ENCODE measurements at places on chromosomes 5 and 9.

DNA sequence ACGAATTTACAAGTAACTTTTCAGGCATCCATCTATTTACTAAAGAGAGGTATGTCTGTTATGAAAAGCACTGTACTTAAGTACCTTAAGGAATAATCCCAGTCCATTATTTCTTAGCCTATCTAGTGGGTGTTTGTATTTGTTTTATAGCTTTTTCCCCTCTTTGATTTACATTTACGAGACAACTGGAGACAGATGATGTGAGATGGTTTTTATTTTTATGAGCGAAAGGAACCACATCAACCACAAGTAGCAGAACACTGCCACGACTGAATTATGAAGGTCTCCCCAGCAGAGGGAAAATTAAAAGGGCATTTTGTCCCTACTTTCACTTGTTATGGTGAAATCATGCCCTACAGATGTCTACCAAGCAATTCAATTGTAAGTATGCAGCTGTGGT, 357.8 kb downstream of the NFIB start:
- peak; percentile 83 for DNase-seq

DNA sequence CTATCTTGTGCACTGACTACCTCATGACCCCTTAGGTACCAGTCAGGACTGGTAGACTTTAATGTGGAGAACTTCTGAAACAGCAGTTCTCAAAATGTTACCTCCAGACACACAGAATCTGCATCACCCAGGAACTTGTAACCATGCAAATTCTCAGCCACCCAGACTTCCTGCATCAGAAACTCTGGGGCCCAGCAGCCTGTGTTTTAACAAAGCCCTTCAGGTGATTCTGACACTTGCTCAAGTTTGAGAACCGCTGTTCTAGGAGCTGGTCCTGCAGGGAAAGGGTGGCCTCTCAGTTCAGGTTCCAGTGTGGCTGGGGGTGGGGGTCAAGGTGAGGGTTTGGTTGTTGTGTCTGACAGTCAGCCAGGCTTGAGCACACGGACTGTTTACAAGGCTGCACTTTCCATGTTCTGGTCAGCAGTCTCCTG, 28.4 kb downstream of the ZFP62 start:
- DNase-seq: no peak

DNA sequence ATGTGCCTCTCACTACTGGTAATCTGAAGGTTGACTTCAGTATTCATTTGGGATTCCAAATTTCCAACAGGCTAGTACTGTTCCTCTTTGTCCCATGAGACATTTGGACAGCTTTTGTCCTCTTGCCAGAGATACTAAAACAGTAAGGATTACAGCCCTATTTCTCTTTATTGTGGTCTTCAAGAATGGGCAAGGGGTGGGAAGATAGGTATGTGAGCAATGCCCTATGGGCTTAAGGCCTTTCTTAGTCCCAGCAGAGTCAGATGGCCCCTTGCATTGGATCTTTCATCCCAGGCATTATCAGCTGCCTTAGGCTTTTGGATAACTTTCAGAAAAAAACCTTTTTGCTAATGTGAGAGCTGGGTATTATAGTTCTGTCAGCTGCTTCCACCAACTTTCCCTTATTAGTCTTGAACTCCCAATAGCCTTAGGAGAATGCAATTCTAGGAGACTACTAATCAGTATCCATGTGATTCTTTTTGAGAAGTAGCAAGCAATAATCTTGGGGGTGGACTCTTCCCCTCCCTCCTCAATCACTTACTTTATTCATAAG, 361.1 kb upstream of the NUDT12 start:
- no peak for DNase-seq

- no peak for DNase-seq
These were observed 2.6 kb downstream of the VLDLR start for GRCh38 chr9:2624051-2624682.

GRCh38 chr9:124121725-124122124, 110.2 kb downstream of the LHX2 start:
- DNase-seq: no peak

DNA sequence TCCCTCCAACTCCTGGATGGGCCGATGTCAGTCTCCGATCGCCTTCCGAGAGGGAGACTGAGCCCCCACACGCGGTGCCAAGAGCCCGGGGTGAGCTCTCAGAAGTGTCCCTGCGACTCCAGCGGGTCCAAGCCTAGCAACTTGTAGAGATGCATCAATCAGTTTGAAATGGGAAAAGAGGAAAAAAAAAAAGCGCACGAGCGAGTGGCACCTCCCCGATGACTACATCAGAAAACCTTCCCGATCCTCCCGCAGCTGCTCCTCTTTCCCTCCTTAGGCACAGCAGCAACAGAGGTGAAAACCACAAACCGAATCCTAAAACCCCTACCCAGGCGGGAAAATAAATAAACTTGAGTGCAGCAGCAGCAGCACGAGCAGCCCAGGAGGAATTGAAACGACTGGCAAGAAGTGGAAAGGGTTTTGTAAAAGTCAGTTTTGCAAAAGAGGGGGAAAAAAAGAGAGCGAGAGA, 1.0 kb upstream of the EFNA5 start:
- DNase-seq: peak; percentile 43

DNA sequence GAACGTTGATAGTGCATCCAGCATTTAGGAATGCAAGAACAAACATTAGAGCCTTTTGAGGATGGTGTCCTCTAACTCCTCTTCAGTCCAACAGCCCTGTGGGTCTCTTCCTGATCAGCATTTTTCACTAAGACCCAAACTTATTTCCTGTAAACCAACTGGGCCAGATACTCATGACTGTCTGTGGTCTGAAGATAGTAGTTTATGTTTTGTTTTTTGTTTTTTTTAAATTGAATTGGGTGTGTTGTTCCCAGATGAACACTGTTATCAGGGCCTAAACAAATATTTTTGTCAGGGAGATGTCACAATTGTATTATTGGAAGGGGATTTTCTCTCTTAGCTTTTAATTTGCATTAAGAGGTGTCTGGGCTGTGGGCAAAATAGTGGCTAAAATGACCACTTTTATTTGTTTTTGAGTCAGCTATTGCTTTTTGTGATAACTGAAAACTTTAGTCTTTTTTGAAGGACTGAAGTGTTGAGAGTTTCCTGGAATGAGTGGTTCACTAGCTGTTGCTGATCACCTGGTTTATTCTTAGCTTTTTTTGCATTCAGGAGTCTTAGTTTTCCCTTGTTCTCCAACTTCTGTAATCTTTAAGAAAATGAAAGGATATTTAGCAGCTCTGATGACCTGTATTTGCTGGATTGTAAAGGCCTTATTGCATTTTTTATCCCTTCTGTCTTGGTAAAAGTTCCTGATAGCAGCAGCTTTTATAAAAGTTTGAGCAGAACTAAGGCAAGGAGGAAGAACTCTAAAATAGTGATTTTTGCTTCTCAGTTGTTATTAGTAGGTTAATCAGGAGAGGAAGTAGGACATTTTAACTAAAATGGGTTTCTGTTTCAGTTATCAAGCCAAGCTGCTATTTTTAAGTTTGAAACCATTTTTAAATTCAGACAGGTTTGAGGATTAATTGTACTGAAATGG, 5.5 kb downstream of the MAN2A1 start:
- DNase-seq: peak; percentile 29

DNA sequence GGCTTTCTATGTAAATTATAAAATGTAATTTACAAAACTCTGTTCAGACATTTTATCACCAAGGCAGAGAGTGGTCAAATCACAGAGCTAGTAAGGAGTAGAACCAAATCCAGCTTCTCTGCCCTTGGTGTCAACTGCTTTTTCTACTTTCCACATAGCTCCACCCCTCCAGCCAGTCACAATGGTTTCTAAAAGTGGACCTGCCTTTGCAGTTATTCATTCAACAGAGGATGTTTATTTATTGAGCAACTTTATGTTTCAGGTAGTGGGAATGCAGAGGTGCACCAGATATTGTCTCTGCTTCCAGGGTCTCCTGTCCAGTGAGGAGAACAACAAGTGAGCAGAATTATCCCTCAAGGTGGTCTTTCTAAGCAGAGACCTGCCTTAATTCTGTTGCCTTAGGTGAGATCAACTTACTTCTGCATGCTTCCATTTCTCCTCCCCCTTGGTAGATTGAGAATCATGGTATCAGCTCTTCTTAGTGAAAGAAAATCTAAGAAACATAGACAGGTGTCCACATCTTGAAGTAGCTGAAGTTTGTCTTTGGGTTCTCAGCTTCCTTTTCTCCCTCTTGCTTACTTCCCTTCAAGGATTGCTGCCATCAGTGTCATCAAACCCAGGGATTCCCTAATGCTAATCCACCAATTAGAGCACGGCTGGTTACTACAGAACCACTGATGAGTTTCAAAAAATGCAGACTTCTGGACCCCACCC, 17.2 kb upstream of the PDCD1LG2 start:
- no peak for DNase-seq

DNA sequence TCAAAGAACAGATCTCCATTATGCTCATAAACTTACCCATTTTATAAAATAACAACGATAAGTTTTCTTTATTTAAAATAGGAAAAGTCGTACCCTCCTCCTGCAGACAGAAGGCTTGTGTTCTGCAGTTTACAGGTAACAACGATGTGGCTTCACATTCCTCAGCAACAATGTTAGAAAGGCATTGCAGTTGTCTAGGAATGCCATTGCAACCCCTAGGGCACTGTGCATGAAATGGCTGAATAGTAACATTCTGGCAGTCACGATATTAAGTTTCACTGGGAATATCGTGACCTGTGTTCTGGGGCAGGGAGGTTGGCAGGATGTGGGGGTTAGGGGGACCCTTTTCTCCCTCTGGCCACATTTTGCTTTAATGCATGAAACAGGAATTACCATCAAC, 331.9 kb downstream of the DEPDC1B start:
- DNase-seq: no peak

DNA sequence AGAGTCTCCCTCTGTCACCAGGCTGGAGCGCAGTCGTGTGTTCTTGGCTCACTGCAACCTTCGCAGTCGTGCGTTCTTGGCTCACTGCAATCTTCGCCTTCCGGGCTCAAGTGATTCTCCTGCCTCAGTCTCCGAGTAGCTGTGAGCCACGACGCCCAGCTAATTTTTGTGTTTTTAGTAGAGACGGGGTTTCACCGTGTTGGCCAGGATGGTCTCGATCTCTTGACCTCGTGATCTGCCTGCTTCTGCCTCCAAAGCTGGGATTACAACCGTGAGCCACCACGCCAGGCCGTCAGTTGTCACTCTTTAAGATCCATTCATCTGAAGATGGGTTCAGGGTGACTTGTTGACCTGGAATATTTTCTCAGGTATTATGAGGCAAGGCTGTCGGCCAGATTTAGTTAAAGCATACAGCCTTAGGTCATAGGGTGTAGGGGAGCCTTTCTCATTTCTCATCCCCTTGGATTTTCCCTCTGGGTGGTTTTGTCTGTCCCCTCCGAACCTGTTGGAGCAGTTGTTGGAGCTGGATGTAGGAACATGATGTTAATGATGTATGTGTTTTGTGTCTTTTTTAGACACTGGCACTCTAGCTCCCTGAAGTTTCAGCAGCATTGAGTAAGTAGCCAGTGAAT, 1.6 kb downstream of the SLC22A5 start:
- DNase-seq: no peak

- no peak for DNase-seq
These were observed 28.5 kb downstream of the ZNF366 start for GRCh38 chr5:72478684-72479083.

DNA sequence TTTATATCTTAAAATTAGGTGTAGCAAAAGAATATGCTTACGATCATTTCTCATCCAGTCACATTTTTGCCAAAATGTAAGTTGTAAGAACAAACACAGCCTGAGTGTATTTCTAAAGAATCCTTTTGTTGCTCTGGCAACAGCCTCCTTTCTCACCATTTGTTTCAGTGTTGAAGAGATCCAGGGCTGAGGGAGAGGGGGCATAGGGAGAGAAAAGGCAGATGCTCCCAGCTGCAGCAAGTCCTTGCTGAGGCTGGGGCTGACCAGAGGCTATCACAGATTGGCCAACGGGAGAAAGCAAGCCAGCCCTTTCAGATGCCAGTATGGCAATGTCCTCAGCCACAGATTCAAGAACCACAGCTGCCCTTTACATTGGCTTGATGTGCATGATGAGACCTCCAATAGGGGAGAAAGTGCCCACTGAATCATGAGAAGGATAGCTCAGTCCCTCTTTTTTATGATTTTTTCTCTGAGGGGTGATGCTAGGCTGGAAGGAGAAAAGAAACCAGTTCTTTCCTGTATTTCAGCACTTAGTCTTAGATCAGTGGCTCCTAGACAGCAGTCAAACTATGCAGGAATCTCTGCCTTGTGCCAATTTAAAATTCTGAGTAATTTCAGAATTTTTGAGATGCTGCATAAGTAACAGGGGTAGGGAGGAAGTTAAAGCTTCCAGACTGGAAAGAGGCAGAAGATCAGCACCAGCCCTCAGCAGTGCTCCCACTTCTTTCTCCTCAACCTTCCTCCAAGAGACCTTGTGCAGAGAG, 142.1 kb downstream of the LHFPL2 start:
- no peak for DNase-seq

- no peak for DNase-seq
These were observed 10.8 kb downstream of the GABRB2 start for GRCh38 chr5:161535762-161536161.

DNA sequence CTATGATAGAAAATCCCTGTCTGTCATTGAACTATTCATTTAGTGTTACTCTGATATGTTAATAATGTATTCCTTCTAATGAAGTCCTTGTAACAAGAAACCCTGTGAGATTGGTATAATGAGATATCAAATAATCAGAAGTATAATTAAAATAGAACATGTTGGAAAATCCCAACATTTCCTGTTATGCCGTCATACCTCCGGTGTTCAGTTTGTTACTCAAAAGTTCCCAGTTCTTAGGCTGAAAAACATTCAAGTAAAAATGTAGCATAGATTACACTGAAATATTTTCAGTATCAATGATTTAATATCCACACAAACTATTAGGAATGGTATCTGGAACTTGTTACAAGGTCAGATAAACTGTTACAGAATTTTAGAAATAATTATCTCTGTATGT, 227.5 kb downstream of the GNA14 start:
- DNase-seq: no peak

DNA sequence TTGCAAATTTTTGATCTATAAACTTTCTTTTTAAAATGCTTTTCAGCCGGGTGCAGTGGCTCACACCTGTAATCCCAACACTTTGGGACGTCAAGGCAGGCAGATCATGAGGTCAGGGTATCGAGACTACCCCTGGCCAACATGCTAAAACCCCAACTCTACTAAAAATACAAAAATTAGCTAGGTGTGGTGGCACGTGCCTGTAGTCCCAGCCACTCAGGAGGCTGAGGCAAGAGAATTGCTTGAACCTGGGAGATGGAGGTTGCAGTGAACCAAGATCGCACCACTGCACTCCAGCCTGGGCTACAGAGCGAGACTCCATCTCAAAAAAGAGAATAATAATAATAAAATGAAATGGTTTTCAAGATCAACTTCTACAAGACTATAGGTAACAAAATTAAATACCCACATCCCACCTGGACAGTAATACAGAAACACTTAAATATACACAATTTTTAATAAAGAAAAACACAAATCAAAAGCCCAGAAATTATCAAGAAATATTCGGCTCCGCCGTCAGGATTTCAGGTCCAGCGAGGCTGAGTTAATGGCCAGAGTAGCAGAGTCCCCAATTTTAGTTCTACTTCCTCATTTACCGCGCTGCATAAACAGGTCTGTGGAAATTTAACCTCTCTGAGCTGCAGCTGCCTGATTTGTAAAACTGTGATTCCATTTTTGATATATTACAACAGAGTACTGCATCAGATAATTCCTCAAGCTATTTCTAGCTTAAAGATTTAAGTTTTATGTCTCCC, 4.0 kb downstream of the TUT7 start:
- DNase-seq: no peak

GRCh38 chr5:89698028-89698427, 711.5 kb downstream of the CETN3 start:
- DNase-seq: no peak

Data from fibroblast of villous mesenchyme (primary cell).